ENCODE measurements at places on chromosomes 6 and 20. TPM values are rescaled to one million over a fixed set of nuclear protein-coding genes. Genes with fewer than 3 reads are reported as not detected.

Gene CPXM1
- total RNA-seq = 2.3 TPM

Gene TINAG
- not detected for total RNA-seq

Gene ERVFRD-1
- total RNA-seq = not detected

- no peak for DNase-seq
Observed at GRCh38 chr20:11395581-11395980, 522.1 kb upstream of the BTBD3 start.

- no peak for DNase-seq
Observed at GRCh38 chr6:53659458-53659857, 6.1 kb downstream of the KLHL31 start.

DNA sequence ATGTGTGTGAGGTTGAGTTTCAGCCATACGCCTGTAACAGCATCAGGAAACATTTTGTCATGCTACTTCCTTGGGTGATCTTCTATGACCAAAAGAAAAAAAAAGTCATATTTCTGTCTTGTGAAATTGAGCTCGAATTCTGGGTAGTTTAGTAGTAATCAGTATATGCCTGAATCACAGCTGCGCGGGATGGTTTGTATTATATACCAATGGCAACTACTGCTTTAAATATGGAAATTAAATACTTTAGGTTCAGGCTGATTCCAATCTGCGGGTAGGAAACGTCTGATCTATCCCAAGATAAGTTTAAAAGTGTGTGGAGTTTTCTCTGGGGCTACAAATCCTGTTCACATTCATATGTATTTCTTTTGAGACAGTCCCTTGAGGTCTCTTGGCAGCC, 115.6 kb upstream of the FERMT1 start:
- no peak for DNase-seq

- no peak for DNase-seq
Observed at GRCh38 chr20:15794409-15794808, 778.8 kb downstream of the KIF16B start.

GRCh38 chr6:83884523-83884922, 25.0 kb downstream of the CYB5R4 start:
- DNase-seq = no peak

DNA sequence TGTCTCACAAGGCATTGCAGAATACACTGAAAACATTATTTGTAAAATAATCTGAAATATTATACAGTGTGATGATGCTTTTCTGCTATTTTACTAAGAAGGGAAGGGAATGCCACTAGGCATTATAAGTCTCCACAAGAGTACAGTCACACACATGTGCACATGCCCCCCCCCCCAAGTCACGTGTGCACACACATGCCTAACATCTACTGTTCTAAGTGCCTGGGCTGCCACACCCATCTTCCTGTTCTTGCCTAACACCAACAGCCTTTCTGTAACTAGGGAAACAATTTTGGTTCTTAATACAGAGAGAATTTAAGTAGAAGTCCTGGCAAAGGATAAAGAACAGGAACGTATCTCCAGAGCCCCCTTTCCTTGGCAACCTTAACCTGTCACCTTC, 58.2 kb upstream of the BCLAF1 start:
- no peak for DNase-seq

GRCh38 chr20:1189827-1190226, 5.0 kb upstream of the TMEM74B start:
- DNase-seq = no peak

- DNase-seq = no peak
Observed at GRCh38 chr6:7401075-7401474, 11.5 kb downstream of the RIOK1 start.

DNA sequence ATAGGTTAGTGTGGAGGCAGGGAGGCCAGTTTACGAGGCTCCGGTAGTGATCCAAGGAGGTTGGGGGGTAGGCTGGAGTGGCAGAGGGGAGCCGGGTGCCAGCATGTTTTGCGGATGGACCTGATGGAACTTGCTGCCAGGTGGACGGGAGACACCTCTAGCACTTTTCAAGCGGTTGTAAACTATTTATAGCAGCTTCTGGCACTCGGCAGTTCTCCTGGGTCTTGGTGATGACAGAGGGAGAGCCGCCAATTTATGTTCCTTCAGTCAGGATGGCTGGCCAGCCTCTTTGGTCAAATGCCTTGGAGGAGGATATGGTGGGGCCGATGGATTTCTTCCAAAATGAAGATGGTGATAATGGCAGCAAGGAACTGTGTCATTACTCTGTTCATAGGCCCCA, 28.8 kb downstream of the TFAP2C start:
- DNase-seq = no peak

DNA sequence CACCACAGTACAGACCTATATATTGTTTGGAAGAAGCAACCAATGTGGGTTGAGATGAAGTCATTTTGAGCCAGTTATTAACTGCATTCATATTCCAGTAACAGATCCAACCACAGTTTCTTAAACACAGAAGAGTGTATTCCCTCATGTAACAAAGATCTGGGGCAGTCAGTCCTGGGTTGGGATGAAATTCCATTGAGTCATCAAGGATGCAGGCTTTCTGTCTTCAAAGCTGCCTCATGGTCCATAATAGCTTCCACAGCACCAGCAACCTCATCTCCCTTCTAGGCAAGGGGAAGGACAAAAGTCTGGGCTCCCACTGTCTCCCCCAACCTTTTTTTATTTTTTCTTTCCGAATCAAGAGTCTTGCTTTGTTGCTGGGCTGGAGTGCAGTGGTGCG, 2.9 kb upstream of the SOD2 start:
- no peak for DNase-seq

DNA sequence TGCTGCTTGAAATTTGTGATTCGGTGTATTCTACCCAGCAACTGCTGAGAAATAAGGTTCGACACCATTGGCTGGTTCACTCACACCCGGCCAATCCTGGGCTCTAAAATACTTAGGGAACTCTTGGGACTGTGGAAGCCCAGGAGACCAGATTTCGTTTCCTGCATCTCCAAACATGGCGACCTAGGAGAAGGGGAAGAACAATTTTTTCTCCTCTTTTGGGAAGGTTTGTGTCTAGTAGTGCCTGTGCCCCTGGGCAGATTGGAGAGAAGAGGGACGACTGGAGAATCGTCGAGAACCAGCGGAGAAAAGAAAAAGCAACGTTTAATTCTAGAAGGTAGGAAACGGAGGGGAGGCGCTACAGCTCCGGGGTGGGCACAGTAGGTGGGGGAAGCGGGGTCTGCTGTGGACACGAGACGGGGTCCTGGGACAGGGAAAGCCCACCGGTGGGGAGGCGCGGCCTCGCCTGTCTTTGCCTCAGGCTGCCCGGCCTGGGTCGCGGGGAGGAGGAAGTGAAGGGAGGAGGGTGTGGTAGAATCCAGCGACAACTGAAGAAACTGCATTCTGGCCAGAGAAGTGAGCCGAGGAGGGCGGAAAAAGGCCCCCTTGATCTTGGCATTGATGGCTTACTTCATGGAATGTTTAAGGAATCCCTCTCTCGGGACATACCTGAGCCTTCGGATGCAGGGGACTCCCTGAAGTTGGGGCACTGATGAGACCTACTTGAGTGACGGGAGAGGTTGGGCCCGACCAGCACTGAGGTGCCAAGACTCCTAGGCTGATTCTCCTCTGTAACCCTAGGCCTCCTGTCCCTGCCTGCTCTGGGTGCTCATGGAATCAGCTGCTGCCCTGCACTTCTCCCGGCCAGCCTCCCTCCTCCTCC, at the start of gene BTN2A1:
BTN2A1 (plus strand) TSS at position 150 of the 883 bp plus-strand sequence; CDS start at position 832, 682 bp downstream.
- DNase-seq = peak; percentile 79

DNA sequence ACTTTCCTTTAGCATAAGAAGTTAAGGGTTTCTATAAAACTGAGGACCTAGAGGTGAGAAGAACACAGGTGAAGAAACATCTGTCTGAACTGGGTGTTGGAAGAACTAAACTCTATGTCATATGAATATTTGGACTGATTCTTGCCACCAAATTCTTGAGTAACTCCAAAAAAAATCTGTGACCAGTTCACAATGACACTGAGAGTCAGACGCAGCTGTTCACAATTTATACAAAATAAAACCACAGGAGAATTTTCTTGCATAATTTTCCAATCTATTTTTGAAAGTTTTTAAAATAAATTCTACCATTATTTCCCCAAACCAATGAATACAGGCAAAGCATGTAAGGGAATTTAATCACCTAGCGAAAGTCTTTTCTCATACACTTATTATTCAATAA, 148.1 kb upstream of the TCF21 start:
- no peak for DNase-seq

DNA sequence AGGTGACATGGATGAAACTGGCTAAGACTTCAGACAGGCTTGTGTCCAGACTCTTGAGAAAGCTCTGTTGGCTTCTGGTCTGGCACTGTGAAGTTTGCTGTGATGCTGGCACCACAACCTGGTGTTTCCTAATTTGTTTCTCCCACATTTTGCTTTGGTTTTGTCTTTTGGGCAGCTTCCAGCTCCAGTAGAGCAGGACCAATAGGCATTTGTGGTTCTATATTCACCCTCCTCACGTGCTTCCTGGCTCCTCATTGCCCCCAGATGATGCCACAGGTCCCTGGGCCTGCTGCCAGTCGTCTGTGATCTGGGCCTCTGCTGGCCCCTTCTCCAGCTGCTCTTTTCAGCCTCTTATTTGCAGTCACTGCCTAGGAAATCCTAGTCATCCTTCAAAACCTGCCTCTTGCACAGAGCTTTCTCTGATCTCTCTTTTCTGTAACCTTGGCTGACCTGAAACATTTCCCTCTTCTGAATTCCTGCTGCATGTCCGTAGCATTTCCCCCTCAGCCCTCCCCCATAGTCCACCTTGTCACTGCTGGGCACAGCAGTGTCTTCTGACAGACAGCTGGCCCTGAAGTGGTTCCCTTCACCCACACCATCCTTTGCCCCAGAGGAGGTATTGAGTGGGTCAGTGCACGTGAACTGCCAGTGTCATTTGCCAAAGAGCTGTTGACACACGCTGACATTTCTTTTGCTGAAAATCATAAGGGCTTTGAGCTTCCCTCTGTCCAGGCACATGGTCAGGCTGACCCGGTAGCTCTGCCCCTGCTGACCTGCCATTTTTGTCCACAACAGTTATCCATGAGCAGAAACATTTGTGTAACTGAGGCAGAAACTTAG, 63.0 kb downstream of the PTPN1 start:
- no peak for DNase-seq

- DNase-seq = no peak
Observed at GRCh38 chr6:126803769-126804168, 314.7 kb upstream of the RSPO3 start.

GRCh38 chr6:87669051-87669450, 33.0 kb downstream of the AKIRIN2 start:
- no peak for DNase-seq

- DNase-seq = no peak
Observed at GRCh38 chr6:28315628-28316027, 20.3 kb downstream of the ZSCAN31 start.

DNA sequence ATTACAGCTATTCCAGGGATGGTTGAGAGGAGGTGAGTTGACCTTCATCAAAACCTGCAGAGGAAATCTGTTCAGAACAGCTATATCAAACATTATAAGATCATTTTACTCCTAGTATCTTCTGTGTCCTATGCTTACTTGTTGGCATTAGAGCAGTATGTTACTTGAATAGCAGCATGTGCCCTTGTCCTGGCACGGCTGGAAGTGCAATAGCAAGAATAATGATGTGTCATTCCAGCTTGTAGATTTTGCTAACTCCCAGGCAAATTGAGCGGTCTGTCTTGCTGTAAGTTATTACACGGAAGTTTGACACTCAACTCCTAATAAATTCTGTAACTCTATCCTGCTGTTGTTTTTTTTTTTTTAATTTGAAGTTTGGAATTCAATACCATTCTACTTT, 385.5 kb downstream of the TENT5A start:
- no peak for DNase-seq

DNA sequence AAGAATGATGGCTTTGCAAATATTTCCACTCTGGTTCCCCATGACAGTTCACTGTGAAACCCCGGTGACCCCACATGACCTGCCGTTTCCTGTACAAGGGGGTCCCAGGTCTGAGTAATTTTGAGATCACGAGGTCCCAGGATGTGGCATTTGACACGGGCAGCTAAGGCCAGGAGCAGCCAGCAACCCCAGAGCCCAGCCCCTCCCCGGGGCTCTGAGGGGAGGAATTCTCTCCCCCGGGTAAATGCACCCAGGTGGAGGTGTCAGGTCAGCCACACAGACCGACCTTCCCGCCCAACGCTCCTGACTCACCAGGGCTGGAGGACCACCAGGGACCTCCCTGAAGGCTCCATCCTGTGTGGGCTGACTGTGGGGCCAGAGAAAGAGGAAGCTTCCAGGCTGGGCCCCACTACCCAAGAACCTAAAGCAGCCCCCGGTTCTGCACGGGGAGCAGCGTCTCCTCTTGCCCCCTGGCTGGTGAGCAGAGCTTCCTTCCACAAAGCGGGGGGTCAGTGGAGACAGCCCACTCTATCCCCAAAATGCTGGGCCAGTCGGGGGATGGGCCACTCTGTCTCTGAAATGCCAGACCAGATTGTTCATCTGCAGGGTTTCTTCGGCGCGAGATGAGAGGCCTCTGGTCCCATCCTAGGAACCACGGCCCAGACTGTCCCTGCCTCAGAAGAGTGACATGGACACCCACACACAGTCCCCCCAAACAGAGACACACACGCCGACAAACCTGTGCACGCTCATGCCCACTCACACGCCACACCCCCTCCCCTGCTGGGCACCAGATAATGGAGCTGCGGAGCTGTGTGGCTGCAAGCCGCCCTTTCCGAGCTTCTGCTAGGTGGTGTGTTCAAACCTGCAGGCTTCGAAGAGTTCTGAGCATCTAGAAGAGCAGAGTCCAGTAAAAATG, 23.4 kb upstream of the SLCO4A1 start:
- DNase-seq = peak; percentile 80

Data from activated CD4-positive, alpha-beta memory T cell treated with anti-CD3 and anti-CD28 coated beads for 36 hours (primary cell).